ENCODE measurements at places on chromosomes 7 and 10. TPM values are rescaled to one million over a fixed set of nuclear protein-coding genes. Genes with fewer than 3 reads are reported as not detected.

The EEPD1 gene
- total RNA-seq: 1.8 TPM

The GIMAP5 gene
- total RNA-seq: 50.5 TPM

The MAPK8 gene
- 60.2 TPM for total RNA-seq

The ACHE gene
- total RNA-seq: 0.16 TPM

The DAGLB gene
- 17.9 TPM for total RNA-seq

The TRIL gene
- not detected for total RNA-seq

The GPR26 gene
- total RNA-seq: not detected

The C7orf33 gene
- total RNA-seq: not detected

The MMRN2 gene
- not detected for total RNA-seq

The NFE2L3 gene
- total RNA-seq: 22.2 TPM

The ANKRD30A gene
- not detected for total RNA-seq

The SYNPO2L gene
- not detected for total RNA-seq

The IFIT2 gene
- total RNA-seq: 10.8 TPM

The FBXO24 gene
- 2.1 TPM for total RNA-seq

The LIPM gene
- not detected for total RNA-seq

The CNNM1 gene
- 0.31 TPM for total RNA-seq

The TAS2R5 gene
- 2.3 TPM for total RNA-seq

The BUD31 gene
- total RNA-seq: 218 TPM

The SPAG6 gene
- 0.38 TPM for total RNA-seq

The CFAP46 gene
- total RNA-seq: 0.26 TPM

The PRKG1 gene
- total RNA-seq: not detected

The CHST15 gene
- 0.38 TPM for total RNA-seq

The RALA gene
- total RNA-seq: 47.1 TPM

The SEMA3A gene
- 0.63 TPM for total RNA-seq

The CTAGE4 gene
- total RNA-seq: 1.5 TPM

The TMEM196 gene
- total RNA-seq: not detected

The VSTM4 gene
- total RNA-seq: not detected

The SPDYE16 gene
- total RNA-seq: 0.58 TPM

Data from activated T-cell treated with anti-CD3 and anti-CD28 coated beads, Interleukin-2, amount 50 U/mL, for 72 hours (primary cell).